WTC11 (cell line): ENCODE measurements at places on chromosomes 5 and 9.

- no peak for DNase-seq
Observed at GRCh38 chr9:111926421-111926875, 29.8 kb downstream of the UGCG start.

DNA sequence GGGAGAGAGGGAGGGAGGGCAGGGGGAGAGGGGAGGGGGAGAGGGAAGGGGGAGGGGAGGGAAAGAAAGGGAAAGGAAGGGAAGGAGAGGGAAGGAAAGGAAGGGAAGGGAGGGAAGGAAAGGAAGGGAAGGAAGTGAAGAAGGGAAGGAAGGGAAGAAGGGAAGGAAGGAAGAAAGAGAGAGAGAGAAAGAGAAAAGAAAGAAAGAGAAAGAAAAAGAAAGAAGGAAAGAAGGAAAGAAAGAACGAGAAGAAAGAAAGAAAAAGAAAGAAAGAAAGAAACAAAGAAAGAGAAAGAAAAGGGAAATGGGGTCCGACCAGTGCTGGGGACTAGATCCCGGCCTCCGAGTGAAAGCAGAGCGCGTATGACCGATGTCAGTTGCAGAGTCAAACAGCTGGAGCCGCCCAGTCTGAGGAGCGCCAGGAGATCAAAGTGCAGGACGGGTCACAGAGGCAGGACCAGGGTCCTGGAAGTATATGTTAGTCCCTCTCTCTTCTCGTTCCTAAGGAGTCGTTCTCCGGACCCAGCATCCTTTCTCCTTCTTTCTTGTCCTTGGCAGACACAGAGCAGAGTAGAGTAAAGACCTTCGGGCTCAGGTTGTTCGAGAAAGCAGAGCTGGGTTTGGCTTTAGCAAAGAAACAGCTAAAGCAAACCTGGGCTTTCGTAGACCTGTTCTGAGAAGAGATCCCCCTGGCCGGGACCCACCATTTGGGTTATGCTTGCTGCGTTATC is 305.4 kb upstream of the MSX2 start:
- peak; percentile 52 for DNase-seq

- peak; percentile 60 for DNase-seq
Observed at GRCh38 chr9:91421128-91421765, 2.4 kb downstream of the NFIL3 start.

- DNase-seq = no peak
Observed at GRCh38 chr5:169563369-169563768, 20.2 kb upstream of the SPDL1 start.

- DNase-seq = no peak
Observed at GRCh38 chr9:90009447-90009846, 404.6 kb downstream of the GADD45G start.

- no peak for DNase-seq
Observed at GRCh38 chr9:127887792-127888191, 10.3 kb upstream of the AK1 start.

GRCh38 chr5:16713386-16713928 is 96.7 kb upstream of the RETREG1 start:
- peak; percentile 53 for DNase-seq

- no peak for DNase-seq
Observed at GRCh38 chr5:125961150-125961549, 462.1 kb upstream of the GRAMD2B start.

- no peak for DNase-seq
Observed at GRCh38 chr5:158943569-158943968, 156.1 kb downstream of the EBF1 start.

GRCh38 chr9:91814201-91814600 is 135.8 kb downstream of the ROR2 start:
- no peak for DNase-seq

GRCh38 chr5:149628221-149628620 is 46.9 kb downstream of the ARHGEF37 start:
- no peak for DNase-seq

- DNase-seq = no peak
Observed at GRCh38 chr5:139076111-139076510, 122.1 kb downstream of the SIL1 start.

DNA sequence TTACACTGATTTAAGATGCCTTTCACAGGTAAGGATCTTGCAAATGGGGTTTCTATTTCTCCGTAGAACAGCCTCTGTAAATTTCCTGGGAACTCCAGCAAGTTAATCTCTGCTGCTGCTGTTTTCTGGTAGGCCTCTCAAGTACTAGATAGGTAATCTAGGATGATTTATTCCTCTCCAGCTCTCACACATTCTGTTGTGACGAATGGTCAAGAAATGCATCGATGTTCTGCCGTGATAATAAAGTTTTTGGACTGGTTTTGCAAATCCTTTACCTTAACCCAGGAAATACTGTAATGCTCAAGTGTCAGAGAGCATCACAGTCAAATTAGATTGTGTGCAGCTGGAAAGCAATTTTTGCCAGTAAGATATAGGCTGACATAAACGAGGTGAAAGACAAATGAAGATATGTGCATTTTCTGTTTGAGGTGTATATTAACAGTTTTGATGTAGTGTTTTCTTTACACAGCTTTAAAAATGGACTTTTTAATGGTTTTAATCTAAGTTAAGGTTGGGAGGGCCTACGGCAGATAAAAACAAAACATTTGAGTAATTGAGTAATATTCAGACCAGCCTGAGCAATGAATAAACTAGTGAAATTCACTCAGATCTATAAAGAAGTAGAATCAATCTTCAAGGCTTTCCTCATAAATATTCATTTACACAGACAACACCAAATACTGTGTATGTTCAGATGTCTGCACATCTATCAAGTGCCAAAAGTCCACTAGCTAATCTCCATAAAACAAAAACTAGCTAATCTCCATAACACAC is 300.6 kb upstream of the EDIL3 start:
- no peak for DNase-seq

GRCh38 chr5:154993461-154993860 is 20.1 kb upstream of the KIF4B start:
- DNase-seq = no peak

- no peak for DNase-seq
Observed at GRCh38 chr5:44385291-44385900, 3.8 kb downstream of the FGF10 start.

- no peak for DNase-seq
Observed at GRCh38 chr9:114243240-114243639, 79.7 kb upstream of the ORM1 start.

GRCh38 chr5:159971514-159971913 is 37.4 kb upstream of the TTC1 start:
- DNase-seq = no peak

DNA sequence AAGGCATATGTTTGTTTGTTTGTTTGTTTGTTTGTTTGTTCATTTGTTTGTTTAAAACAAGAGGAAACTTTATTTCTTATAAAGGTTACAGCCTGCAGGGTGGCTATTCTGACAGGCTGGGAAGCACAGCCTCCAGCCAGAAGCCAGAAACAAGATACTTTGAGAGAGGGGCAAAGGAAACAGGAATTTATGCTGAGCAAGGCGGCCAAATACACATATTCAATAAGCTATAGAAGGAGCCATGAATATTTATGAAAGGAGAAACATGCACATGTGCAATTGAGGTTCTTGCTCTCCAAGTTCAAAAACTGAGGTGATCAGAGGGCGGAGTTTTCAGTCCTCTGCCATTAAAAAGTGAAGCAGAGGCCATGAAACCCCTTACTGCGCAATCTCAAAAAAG is 19.6 kb downstream of the KLHL3 start:
- DNase-seq = no peak

GRCh38 chr9:109341561-109341960 is 20.7 kb upstream of the EPB41L4B start:
- no peak for DNase-seq

DNA sequence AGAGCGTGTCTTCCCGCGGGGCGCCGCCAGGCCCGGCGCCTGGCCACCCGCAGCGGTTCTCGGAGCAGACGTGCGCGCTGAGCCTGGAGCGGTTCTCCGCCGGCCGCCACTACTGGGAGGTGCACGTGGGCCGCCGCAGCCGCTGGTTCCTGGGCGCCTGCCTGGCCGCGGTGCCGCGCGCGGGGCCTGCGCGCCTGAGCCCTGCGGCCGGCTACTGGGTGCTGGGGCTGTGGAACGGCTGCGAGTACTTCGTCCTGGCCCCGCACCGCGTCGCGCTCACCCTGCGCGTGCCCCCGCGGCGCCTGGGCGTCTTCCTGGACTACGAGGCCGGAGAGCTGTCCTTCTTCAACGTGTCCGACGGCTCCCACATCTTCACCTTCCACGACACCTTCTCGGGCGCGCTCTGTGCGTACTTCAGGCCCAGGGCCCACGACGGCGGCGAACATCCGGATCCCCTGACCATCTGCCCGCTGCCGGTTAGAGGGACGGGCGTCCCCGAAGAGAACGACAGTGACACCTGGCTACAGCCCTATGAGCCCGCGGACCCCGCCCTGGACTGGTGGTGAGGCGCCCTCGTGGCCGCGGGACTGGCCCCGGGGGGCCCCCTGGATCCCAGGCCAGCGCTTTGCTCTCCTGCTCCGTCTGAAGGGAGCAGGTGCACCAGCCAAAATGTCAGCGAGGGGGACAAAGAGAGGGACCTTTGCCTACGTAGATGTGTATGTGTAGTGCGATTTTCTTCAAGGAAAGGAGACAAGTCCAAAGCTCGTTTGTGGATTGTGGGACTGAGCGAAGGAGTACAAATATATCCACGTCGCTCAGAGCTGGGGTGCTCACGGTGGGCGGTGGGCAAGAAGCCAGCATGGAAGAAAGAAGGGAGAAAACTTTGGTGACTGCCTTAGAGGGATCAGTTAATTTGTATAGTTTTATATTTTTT is 19.5 kb downstream of the BTNL9 start:
- DNase-seq = peak; percentile 45

DNA sequence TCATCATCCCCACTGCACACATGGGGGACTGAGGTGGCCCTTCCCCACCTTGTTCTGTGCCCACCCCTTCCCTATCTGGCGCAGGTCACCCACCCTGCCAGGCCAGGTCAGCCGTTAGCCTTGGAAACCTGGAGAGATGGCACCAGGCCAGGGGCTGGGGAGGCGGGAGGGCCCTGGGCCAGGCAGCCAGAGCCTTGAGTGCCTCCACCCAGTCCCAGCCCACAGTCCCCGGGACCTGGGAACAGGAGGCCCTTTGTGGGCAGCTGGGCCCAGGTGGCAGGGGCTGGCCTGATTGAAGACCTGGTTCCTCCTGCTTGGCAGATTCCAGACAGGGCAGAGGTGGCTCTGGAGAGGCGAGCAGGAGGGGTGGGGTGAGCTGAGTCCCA is 70.6 kb downstream of the LRSAM1 start:
- no peak for DNase-seq

GRCh38 chr9:18185196-18185595 is 288.8 kb upstream of the ADAMTSL1 start:
- DNase-seq = no peak

DNA sequence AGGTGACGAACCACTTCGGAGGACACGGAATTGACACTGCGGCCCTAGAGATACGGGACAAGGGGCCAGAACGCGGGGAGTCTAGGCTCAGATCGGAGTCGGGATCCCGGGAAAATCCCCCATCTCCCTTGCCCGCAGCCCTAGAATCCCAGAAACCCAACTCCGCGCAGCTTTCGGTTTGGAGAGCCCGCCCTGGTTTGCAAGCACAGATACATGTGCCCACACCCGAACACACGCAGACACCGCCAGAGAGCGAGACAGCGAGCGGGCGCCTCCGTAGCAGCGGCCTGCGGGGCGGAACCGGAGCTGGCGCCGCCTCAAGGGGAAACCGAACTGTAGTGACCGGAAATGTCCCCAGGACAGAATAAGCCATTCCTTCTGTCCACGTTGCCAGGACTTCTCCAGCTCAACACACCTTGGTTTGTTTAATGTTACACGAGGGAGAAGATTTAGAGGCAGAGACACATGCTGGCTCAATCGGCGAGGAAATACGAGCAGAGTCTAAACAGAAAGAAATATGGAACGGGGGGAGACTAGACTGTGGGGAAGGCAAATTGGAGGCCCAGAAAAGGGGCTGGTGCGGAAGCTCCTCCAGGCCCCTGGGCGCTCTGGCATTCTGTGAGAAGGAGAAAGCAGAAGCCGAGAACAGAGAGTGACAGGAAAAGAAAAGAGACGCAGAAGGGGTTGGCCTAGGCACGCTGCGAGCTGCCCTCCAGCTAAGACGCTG is 2.9 kb upstream of the PAX5 start:
- peak; percentile 59 for DNase-seq

GRCh38 chr9:117511852-117512481 is 97.1 kb upstream of the ASTN2 start:
- no peak for DNase-seq

DNA sequence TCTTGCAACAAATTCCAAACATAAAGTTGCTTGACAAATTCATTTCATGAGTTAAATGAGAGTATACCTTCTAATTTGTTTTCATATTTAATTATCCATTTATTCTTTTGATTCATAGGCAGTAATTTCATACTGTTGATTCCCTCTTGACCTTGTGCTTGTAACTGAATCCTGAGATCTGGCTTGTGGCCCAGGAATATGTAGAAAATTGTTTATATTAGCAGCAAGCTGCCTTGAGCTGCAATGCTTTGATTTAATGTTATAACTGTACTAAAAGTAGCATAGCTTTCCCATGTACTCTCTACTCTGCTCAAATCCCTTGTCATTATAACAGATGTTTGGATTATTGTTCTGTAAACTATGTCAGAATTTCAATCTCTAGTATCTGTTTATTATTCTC is 780.7 kb downstream of the NR2F1-AS1 start:
- no peak for DNase-seq

- no peak for DNase-seq
Observed at GRCh38 chr9:124684169-124684568, 86.9 kb downstream of the NR6A1 start.

DNA sequence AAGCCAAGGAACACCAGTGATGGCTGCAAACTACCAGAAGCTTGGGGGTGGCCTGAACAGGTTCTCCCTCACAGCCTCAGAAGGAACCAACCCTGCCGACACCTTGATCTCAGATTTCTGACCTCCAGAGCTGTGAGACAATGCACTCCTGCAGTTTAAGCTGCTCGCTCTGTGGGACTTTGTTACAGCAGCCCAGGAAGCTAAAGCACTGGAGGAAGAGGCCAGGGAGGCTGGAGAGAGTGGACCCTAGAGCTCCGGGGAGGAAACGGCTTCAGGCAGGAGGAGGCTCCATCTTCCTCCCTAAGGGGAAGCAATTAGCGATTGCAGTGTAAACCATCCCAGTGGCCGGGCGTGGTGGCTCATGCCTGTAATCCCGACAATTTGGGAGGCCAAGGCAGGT is 25.1 kb downstream of the BARX1 start:
- DNase-seq = no peak

- peak; percentile 30 for DNase-seq
Observed at GRCh38 chr5:118968406-118968911, 19.9 kb downstream of the DTWD2 start.

- DNase-seq = no peak
Observed at GRCh38 chr5:58019614-58020013, 440.3 kb downstream of the PLK2 start.

DNA sequence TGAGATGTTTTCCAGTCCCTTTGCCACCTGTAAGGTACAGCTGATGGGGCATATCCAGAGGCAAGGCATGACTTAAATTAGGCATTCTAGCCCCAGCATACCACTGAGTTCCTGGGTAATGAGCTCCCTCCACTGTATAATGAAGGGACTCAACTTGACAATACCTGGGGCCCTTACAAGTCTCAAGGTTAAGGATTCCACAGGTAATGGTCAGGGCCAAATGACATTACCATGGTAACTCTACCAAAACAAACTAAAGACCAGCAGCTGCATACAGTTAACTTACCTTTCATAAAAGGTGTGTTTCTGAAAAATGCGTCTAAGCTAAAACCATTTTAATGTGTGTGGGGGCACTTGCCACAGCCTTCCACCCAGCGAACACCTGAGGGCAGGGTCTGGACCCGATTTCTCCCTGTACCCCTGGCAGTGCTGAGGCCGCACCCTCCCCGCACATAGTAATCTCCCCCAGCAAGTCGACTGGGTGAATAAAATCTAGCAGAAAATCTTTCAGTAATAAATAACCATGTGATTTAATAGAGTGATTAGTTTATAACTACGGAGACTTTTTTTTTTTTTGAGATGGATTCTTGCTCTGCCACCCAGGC is 24.2 kb downstream of the CCDC69 start:
- DNase-seq = no peak
